ENCODE measurements at places on chromosomes 5 and 9.

DNA sequence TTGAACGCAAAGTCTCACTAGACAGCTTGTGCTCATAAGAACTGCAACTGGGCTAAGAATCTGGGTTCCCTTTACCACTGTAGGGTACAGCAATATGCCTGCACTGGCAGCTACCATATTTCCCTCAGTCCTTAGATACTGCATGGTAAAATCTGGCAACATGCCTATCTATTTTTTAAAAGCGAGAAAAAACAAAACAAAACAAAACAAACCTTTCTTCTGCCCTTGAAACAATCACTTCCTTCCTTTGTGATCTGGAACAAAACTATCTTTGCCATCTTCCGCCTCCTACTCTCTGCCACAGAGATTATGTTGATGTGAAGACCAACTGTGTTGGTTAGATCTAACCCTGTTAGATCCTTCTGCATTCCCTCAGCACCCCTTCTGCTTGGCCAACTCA lies 242.9 kb downstream of the EBF1 start:
- DNase-seq: no peak

DNA sequence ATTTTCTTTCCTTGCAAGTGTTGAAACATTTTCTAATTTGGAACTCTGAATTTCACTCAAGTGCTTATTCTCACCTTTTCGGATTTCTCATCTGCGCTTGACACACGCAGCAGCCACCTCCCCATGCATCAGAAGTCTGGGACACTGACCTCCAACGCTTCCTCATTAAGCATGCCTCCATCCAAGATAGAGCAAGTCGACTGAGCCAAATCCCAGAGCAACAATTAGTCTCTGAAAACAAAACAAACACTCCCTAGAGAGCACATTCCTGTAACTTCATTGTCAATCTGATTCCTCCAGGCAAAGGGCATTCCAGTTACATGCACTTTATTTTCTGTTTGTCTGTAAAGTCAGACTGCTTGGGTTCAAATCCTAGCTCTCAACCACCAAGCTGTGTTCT lies 5.7 kb downstream of the CD180 start:
- no peak for DNase-seq

DNA sequence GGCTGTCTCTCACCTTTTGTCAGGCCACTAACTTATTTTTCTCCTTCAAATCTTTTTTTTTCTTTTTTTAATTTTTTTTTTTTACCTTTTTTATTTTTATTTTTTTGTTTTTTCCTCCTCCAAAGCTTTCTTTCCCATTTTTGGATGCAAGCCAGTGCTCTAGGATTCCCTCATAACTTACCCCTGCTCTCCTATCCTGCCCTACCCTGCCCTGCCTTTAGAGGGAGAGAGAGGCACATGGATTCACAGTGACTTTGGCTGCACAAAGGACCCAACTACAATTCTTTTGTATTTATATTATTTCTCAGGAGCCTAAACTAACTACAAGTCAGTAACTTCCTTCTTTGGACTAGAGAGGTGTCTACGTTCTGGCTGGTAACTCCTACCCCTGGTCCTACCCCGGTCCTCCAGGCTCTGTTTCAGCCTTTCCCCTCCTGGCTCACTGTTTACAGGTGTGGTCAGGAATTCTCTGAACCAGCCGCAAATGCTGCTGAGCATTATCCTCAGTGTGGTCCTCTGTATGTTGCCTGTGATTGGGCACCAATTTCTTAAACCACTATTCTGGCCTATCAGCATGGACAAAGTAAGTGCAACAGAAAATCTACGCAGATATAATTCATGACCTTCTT lies 8.4 kb upstream of the RUSC2 start:
- DNase-seq: no peak

GRCh38 chr9:133948131-133948530 lies 44.0 kb downstream of the VAV2 start:
- DNase-seq: no peak

GRCh38 chr9:17571825-17572224 lies 7.0 kb upstream of the SH3GL2 start:
- no peak for DNase-seq

GRCh38 chr5:114249823-114250222 lies 112.0 kb upstream of the KCNN2 start:
- no peak for DNase-seq

- no peak for DNase-seq
Measured at GRCh38 chr9:37992924-37993349, 76.1 kb downstream of the SHB start.

DNA sequence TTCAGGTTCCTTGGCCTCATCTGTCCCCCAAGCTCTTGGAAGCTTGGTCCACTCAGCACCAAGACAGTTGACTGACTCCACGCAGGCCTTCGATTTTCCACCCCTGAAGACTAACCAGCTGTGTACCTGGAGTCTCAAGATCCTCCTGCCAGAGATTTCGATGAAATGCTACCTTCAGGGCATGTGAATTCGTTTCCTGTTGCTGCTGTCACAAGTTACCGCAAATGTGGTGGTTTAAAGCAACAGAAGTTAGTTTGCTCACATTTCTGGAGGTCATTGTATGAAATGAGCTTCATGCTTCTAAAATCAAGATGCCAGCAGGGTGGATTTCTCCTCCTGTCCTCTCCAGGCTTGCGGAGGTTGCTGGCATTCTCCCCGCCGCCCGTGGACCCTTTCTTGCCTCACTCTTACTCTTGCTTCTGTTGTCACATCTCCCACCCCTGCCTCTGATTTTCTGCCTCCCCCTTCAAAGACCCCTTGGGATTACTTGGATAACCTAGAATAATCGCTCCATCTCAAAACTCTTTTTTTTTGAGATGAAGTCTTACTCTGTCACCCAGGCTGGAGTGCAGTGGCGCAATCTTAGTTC lies 27.6 kb upstream of the RETREG1 start:
- no peak for DNase-seq

DNA sequence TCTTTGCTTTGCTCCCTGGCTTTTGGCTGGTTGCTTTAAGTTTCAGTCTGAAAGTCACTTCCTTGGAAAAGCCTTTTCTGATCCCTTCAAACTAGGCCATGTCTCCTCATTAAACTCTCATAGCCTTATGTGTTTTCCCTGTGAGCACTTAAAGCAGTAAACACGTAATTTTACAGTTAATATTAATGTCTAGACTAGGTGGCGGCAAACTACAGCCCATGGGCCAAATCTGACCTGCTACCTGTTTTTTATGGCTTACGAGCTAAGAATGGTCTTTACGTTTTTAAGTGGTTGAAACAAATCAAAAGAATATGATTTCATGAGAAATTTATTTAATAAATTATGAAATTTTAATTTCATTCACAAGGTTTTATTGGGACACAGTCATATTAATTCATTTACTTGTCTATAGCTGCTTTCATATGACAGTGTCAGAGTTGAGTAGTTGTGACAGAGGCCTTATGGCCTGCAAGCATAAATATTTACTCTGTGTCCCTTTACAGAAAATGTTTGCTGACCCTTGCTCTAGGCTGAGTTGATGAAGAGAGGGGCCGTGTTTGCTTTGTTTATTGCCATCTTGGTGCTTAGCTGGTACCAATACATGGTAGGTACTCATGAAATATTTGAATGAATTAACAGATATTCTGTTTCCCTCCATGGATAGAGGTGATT lies 7.4 kb downstream of the SLC44A1 start:
- DNase-seq: no peak

DNA sequence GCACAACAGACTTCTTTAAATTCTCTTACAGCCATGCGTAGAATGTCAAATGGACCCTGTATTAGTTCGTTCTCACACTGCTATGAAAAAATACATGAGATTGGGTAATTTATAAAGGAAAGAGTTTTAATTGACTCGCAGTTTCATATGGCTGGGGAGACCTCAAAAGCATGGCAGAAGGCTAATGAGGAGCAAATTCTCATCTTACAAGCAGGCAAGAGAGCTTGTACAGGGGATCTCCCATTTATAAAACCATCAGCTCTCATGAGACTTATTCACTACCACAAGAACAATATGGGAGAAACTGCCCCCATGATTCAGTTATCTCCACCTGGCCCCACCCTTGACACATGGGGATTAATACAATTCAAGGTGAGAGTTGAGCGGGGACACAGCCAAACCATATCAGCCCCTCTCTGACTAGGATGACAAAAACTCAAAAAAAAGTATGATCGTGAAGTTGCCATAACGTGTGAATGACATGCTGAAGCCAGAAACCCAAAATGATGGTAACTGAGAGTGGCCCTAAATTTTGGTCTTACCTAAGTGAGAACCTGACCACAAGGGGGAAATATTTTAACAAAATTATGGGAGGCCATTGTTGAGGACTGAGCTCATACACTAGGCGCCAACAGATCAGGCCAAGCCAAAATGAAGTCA lies 17.5 kb upstream of the TEX10 start:
- DNase-seq: no peak

GRCh38 chr5:92864591-92864990 lies 716.4 kb downstream of the NR2F1-AS1 start:
- no peak for DNase-seq

DNA sequence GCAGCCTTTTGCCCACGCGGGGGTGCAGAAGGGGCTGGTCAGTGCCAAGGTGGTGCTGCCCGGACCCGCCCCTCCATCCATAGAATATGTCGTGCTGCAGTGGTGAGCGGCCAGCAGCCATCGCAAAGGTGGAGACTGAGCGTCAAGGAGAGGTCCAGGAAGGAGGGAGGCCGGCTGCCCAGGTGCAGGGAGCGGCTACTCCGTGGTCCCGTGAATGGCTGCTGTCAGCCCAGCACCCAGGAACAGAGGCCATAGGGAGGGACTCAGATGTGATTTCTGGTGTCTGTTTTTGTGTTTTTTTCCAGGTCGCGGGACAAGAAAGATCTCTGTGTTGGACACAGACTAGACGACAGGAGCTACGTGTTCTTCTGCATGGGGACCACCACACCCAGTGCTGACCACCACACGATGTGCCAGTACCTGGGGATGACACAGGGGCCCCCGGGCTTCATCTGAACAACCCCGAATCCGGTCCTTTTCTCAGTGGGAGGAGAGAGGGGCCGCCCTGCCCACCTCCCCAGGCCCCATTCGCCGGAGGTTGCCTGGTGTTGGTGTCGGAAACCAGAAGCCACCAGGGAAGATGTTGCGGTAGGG lies 29.0 kb downstream of the PAEP start:
- no peak for DNase-seq

- DNase-seq: no peak
Measured at GRCh38 chr5:158879993-158880392, 219.7 kb downstream of the EBF1 start.

DNA sequence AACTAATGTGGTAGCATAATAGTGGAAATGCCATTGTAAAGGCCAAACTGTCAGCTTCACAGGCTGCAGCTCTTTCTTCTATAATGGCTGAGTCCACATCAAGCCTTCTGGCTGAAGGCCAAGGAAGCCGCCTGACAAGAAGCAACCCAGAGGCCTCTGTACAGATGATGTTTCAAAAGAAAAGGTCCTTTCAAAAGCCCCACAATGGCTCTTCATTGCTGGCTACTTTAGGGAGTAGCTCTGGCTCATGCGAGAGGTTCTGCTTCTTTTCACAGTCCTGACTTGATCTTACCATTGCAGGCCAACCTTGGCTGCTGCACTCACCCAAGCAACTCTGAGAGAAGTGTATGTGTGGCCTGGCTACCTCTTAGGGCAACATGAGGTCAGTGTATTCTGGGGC lies 54.5 kb upstream of the EQTN start:
- DNase-seq: no peak

GRCh38 chr9:129552064-129552463 lies 68.8 kb downstream of the C9orf50 start:
- DNase-seq: no peak

DNA sequence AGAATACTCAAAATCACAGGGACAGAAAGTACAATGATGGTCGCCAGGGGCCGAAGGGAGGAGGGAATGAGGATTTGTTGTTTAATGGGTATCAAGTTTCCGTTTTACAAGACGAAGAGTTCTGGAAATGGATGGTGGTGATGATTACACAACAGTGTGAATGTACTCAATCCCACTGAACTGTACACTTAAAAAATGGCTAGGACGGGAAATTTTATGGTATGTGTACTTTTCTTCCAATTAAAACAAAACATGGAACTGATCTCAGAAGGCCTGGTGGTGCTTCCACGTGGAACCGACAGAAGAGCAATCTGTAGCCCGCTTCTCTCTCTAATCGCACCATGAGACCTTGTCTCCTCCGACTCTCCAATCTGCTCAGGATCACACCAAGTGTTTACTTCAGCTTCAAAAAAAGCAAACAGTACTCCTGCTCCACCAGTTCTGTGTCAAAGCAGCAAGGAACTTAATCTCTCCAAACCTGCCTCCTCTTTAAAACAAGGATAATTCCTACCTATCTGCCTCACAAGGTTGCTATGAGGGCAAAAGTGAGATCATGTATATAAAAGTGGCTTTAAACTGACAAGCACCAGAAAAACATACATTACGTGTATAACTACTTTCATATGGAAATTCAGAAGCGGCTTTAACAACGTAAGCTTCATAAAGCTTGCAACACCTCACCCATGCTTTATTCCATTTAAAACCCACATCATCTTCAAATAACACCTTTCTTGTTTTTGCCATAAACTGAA lies 2.1 kb downstream of the ECPAS start:
- no peak for DNase-seq

GRCh38 chr5:122790354-122791103 lies 15.6 kb downstream of the SNX2 start:
- no peak for DNase-seq

GRCh38 chr9:116800885-116801284 lies 113.8 kb downstream of the TRIM32 start:
- no peak for DNase-seq

- no peak for DNase-seq
Measured at GRCh38 chr9:7432989-7433388, 366.6 kb downstream of the DMAC1 start.

GRCh38 chr5:136192015-136192525 lies 892 bp downstream of the SMIM32 start:
- DNase-seq: no peak

DNA sequence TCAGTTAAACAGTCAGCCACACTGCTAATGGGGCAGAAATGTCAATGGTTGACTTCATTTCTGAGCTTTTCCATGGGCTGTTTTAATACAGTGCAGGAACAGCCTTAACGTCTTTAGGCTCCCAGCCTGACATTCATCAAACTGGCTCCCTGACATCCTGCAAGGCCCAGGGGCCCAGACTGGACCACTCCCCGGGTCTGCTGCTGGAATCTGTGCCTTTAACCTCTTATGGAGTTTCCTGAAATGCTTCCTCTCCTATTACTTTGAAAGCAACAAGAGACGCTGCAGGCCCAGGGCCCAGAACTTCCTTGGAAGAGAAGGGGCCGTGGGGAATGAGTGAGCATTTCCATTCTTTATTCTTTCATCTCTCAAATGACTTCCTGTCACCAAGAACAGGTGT lies 216.8 kb upstream of the PANK3 start:
- DNase-seq: no peak

DNA sequence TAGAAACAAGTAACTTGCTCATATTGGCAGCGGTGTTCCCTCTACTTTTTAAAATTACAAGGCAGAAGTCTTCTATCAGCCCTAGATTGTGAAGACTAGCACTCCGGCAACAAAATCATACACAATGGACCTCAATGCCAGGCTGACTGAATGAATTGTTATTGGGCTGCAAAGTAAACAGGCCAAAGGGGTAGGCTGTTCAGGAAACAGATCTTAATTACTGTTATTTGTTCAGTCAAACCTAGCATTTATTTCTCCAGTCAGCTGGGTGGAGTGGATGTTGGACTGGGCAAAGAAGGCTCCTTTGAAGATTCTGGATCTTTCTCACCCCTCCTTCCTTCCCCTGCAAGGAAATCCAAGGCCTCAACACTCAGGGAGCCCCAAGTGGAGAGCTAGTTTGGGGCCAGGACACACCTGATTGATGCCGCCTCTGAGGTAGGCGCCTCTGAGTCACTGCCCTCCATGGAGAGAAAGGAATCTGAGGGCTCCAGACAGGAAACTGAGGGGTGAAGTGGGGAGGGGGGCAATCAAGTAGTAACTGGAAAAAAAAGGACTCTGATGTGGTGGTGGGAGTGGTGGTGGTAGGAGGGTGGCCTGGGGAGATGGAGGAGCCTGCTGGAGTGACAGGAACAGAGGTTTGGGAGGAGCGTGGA lies 35.5 kb downstream of the SERINC5 start:
- no peak for DNase-seq

All from SIG-M5 (cell line).